Thoracic aorta endothelial cell (primary cell): ENCODE measurements at places on chromosomes 1 and 21. TPM values are rescaled to one million over a fixed set of nuclear protein-coding genes. Genes with fewer than 3 reads are reported as not detected.

Gene HES2
- 32.6 and 40.6 TPM in 2 replicates for total RNA-seq

Gene GCSAML
- total RNA-seq, result not detected in 2 replicates

Gene RNU1-2
- under 0.01 TPM in 2 replicates for total RNA-seq

Gene DUSP12
- 38.4 and 40.6 TPM in 2 replicates for total RNA-seq
